NCI-H2029 (cell line): ENCODE measurements at places on chromosomes 11 and 22.

DNA sequence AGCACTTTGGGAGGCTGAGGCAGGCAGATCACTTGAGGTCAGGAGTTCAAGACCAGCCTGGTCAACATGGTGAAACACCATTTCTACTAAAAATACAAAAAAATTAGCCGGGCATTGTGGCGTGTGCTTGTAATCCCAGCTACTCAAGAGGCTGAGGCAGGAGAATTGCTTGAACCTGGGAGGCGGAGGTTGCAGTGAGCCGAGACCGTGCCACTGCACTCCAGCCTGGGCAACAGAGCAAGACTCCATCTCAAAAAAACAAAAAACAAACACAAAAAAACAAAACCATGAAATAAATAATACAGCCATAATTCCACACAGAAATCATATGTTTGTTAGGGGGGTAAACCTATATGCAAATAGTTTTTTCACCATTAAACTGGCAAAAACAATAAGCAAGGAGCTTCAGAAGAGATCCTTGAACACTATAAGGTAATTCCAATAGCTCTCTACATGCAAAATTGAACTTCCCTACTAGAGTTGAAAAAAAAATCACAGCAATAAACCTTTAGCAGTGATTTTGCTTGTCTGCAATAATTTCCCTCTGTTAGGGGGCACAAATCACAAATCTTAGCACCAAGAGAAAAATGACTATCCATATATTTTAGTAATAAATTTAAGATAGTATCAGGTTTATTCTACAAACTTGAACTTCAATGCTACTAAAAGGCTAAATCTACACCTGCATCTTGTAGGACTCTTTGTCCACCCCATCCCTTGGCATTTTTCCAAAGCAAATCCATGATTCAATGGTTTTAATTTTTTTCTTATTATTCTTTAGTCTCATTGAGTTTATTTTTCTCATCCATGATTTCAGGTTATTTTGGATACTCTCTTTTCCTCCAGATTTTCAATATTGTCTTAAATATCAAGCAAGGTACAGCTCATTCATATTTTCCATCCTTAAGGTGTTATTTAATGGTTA is 3.9 kb downstream of the CSTF3 start:
- DNase-seq, result no peak

DNA sequence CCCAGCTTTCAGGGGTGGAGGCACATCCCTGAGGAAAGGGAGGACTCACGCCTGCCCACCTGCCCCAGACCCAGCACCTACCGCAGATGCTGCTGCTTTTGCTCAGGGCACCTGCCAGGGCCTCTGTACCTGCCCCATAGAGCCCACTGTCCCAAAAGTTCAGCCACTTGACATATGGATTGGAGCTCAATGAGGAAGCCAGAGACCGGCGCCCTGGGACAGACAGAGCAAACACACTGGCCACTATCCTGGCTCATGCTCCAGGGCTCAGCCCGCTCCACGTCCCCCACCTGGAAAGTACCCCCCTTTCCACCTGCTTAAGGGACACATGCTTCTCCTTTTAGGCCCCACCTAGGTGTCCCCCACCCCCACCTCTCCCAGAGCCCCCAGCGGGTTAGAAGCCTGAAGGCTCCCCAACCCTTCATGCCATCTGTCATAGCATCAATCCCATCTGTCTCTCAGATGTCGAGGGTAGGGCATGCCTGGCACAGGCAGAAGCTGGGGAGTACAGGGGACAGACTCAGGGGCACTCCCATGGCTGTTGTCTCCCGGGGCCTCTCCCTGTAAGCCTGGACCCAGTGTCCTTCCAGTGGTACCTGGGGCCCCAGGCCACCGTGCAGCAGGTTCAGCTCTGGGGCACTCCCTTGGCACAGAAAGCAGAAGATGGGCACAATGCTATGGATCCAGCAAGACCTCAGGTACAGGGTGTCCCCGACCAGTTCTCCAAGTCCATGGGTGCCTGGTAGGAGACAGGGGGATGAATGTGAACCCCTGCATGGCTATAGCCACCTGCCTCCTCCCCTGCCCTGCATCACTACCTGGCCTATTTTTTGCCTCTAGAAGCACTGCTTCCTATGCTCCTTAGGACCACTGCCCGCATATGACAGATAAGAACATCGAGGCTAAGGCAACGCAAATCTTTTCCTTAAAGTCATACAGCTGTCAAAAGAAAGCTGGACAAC is 2.2 kb upstream of the P2RX6 start:
- DNase-seq, result no peak

GRCh38 chr11:113282898-113283437 is 31.4 kb upstream of the TTC12 start:
- DNase-seq, result no peak

DNA sequence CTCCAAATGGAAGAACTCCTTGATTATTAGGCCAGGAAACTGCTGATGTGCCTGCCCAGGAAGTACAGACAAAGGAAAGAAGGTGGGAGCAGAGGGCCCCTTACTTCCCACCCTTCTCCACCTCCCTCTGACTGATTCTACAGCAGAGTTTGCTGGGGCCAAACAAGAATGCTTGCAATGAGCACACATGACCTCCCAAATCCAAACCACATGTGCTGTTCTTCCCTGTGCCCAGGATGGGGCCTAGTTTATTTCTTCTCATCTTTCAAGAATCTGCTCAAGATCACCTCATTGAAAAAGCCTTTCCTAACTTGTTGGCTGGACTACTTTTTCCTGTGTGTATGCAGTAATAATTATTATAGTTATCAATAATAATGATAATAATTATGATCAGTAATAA is 286.1 kb downstream of the RAB38 start:
- no peak for DNase-seq

DNA sequence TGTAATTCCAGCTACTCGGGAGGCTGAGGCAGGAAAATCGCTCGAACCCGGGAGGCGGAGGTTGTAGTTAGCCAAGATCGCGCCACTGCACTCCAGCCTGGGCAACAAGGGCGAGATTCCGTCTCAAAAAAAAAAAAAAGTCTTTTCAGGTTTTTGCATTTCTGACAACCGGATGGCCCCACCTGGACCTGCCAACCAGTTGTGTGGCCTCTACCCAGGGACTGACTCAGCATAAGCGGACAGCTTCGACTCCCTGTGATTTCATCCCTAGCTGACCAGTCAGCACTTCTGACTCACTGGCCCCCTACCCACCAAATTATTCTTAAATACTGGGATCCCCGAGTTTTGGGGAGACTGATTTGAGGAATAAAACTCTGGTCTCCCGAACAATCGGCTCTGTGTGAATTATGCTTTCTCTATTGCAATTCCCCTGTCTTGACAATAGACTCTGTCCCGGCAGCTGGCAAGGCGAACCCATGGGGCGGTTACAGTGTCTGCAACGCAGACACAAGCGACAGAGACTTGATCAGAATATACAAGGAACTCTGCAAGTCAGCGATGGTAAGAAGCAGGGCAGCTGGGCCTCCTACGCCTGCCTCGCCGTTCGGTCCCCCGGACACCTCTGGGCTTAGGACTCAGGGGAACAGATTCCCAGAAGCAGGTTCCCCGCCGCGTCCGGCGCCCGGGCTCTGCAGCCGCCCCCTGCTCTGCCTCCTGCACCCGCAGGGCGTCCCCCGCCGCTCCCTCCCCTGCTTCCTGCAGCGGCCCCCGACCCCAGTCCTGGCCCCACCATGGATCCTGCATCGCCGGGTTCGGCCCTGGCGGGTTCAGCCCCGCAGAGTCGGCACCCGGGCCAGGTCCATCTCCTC is 741 bp upstream of the TALDO1 start:
- no peak for DNase-seq

GRCh38 chr11:130573767-130574166 is 125.3 kb downstream of the ADAMTS15 start:
- no peak for DNase-seq

DNA sequence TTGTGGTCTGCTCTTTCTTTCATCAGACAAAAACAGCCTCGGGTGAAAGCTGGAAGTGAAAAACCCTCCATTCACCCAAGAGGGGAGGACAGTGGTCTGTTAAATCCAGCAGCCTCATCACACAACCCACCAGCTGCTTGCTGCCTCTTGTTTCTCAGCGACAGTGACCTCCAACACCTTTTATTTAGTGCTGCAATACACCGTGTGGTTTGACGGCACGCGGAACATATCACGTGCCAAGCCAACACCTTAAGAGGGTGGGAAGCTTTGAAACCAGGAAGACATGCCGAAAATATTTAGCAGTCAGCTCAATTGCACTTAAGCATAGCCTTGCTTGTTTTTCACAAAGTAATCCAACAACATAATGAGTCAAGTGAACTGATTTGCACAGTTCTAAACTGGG is 39.8 kb upstream of the POGLUT3 start:
- DNase-seq, result peak; percentile 48

DNA sequence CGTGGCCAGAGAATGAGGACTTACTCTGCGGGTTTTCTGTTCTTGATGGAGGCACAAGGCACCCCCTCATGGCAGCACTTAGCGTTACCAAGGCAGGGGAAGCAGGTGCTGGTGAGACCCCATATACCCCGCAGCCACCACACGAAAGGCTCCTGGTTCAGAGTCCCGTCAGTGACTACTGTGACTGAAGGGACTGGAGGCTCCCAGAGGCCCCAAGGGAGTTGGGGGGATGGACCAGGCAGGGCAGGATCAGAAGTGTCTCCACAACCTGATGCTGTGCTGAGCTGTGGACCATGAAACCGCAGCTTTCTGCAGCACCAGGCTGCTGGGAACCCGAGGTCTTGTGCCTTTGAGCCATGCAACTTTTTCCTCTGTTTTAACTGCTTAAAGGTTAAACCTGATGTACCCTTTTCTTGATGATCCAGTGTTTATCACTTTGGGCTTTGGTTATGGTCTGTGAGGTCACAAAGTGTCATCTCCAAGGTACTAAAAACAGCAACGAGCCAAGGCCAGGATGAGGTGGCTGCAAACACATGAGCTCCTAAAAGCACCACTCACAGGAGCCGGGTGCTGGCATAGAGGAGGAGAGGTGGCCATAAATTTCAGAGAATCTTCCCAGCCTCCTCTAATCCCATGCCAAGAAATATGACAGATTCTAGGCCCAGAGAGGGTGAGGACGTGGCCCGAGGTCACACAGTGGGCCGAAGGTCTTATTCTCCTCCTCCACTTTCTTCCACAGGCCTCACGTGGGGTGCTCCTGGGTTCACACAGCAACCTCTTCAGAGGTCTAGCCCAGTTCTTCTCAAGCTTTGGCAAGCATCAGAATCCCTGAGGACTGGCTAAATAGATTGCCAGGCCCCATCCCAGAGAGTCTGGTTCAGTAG is 4.2 kb upstream of the LRRC32 start:
- DNase-seq, result no peak

DNA sequence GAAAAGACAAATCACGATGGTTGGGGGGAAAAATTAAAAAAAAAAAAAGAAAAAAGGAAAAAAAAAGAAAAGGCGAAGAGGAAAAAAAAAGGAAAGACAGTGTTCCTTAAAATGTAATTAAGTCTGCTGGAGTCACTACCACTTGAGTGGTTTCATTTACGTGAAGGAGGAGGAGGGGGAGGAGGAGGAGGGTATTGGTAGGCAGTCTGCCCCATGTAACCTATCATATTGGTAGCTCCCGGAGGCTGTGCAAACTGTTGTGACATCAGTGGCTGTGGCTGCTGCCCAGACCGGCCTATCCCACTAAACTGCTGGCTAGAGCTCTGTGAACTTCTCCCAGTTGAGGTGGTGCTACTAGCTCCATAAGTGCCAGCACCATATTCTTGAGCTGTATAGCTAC is 17.9 kb downstream of the KDELR3 start:
- no peak for DNase-seq

DNA sequence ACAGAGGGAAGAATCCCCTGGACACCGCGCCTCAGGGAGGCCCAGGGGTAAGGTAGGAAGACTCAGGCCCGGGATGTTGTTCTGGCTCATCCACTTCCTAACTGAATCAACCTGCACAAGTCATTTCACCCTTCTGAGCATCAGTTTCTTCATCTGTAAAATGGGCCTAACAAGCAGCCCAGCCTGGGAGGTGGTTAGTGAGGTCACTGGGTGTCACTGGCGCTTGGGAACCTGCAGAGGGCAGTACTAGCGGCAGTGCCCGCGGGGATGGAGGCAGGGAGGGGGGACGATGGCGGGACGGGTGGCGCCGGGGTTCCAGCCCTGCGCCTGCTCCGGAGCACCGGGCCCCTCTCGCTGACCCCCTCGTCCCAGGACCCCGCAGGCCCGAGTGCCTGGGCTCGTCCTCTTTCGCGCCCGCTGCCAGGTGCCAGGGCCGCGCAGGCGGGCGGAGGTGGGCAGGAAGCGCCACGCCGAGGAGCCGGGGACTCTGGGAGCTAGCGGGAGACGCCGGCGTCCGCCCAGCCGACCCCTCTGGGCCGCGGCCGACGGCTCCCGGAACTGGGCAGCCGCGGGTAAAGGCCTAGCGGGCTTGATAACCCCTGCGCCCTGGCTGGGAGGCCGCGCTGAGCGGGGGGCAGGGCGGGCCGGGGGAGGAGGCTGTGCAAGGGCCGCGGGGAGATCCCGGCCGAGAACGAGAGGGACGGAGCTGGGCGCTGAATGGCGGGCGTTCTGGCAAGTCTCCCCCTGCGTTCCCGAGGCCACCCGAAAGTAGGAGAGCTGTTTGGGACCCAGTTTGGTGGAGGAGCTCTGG is at the start of gene NLRX1:
Gene NLRX1 (plus strand): TSS at position 255 of the 811 bp plus-strand sequence. CDS start 2,679 bp downstream, outside the sequence.
- DNase-seq, result peak; percentile 74

GRCh38 chr11:102317768-102318103 is 452 bp downstream of the BIRC3 start:
- DNase-seq, result no peak

- peak; percentile 96 for DNase-seq
Observed at GRCh38 chr11:65606876-65607613, 7.0 kb downstream of the MAP3K11 start.

DNA sequence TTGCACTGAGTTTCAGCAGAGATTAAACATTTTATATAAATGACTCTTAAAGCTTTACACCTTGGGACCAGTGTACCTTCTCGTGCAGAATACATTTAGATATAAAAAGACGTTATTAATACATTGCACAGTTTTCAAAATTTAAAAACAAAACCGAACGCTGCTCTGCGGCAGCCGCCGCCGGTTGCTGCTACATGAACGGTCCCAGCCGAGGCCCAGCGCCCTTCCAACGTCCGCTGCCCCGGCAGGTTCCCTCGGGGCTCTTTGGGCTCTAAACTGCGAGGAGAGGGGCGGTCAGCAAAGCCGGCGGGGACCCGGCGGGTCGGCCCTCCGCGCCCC is 2.0 kb downstream of the CDKN1C start:
- DNase-seq, result no peak

DNA sequence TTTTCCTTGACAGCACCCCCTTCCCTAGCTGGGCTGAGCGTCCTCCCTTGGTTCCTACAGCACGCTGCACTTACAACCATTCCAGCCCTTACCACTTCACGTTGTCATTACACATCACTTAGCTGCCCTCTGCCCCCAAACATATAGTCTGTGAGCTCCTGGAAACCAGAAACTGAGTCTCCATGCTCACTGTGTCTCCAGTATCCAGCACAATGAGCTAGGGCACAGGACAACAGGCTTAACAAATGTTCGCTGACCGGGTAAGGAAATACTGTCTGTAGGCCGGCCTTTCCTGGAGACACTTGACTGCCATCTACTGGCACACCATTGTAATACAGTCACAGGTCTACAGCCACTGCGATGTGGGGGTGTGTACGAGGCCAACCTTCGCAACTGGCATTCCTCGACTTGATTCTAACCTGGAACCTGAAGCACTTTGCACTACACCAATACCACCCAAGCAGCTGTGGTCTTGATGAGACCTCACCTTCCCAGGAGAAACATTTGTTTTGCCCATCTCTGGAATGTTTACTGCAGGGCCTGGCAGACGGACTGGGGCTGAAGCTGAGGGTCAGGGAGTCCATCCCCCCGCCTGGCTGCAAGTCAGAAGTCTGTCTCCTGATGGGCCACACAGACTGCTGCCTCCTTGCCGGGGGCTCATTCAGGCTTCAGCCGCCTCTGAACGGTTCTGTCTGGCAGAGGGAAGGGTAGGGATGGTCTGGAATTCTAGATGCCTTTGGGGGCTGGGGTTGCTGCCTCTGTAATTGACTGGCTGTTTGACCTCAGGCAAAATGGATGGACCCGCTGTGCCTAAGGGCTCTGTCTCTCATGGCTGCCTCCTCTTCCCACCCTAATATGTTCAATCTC is 72.0 kb downstream of the SYN3 start:
- peak; percentile 43 for DNase-seq
